ENCODE measurements at places on chromosomes 12 and 14. TPM values are rescaled to one million over a fixed set of nuclear protein-coding genes. Genes with fewer than 3 reads are reported as not detected.

Gene NGB
- not detected for total RNA-seq

Gene DNAH10
- 0.12 TPM for total RNA-seq

Gene KCNC2
- not detected for total RNA-seq

Gene SVOP
- not detected for total RNA-seq

Gene NCAPD2
- 37.4 TPM for total RNA-seq

Gene A2M
- total RNA-seq, result 86.9 TPM

GRCh38 chr14:100832311-100832960 is 6.5 kb downstream of the MEG3 start:
- ATAC-seq, result no peak

DNA sequence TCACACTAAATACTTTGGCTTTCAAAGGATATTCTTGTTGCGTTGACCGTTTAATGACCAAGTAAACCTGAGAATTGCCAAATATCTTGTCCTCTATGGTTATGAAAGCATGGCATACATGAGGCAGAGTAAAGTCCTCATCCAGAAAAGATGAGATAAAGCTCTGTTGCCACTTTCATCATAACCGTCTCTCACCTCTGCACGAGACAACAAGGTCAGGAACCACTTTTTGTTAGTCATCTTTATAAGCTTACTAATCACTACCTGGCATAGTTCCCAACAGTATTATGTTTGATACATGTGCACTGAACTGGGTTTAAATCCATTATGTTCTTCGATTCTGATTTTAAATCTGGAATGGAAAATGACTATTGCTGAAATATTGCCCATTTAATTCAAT is 31.3 kb downstream of the PTPRB start:
- no peak for ATAC-seq

- no peak for ATAC-seq
Measured at GRCh38 chr12:125135906-125136305, 70.7 kb downstream of the AACS start.

DNA sequence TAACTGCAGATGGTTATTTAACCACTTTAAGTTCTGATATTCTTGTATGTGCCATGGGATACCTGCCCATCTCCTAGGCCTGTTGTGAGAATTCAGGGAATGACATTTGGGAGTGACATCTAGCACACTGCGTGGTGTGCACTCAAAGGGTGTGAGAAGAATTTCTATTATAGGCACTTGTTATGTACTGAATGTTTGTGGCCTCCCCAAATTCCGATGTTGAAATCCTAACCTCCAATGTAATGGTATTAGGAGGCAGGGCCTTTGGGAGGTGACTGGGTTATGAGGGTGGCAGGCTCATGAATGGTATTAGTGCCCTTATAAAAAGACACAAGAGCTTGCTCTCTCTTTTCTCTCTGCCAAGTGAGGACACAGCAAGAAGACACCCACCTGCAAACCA is 27.6 kb downstream of the VCPKMT start:
- no peak for ATAC-seq

DNA sequence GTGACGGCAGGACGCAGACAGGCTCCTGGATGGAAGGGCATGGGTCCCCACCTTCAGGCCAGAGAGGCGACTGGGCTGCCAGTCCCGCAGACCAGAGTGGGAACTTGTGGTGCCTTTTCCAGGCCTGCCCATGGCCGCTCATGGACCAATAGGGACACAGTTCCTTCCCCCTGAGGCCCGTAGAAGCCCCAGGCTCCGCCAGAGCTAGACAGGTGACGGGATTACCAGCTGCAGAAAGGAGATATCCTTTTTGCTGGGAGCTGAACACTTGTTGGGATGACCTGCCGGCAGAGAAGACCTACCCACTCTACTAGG is 73.6 kb upstream of the RASSF8 start:
- ATAC-seq, result no peak

- no peak for ATAC-seq
Measured at GRCh38 chr14:36319899-36320199, 588 bp downstream of the MBIP start.

DNA sequence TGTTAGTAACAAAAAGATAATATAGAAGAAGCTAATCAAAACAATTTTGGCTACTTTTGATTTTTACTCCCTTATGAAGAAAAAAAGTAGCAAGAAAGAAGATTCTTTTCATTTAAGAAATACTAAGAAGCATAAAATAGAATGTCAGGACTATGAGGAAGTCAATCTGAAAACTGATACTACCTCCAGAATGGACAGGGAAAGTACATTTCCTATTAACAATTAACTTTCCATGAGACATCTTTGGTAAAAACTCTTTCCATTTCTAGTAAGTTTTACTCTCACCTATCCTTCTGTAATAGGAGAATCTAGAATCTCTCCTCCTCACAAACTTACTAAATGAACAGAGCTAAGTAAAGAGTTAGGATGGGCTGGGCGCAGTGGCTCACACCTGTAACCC is 51.3 kb upstream of the NPFF start:
- ATAC-seq, result no peak

- no peak for ATAC-seq
Measured at GRCh38 chr12:20248646-20249045, 119.7 kb upstream of the PDE3A start.

DNA sequence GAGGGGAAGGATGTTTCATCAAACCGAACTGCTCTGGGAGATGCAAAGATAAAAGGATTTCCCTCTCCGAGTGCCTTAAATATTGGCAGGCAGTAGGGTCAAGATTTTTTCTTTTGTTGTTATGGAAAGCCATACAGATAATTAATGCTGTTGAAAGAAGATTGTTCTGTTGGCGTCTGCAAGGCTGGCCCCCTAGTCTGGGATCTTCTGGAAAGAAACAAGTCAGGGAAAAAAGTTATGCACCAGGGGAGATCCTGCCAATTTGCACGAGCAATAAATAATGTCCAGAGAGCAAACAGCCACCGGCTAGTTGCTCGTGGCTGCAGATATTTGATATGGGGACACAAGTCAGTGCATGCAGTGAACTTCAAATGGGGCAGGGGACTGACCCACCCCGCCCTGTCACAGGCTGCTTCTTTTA is 202.1 kb upstream of the MYL2 start:
- no peak for ATAC-seq

DNA sequence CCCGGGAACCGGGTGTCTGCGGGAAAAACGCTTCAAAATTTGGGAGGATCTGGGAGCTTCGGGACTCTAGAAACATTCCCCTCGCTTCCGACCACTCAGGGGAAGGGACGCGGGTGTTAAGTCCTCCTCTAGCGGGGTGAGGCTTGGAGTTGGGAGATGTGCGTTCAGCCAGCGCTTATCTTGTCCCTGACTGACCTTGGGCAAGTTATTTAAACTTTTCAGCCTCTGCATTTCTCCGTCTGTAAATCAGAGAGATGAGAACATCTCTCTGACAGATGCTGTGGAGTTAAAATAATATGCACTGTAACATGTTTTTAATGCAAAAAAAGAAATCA is 76.9 kb upstream of the ANO4 start:
- no peak for ATAC-seq

DNA sequence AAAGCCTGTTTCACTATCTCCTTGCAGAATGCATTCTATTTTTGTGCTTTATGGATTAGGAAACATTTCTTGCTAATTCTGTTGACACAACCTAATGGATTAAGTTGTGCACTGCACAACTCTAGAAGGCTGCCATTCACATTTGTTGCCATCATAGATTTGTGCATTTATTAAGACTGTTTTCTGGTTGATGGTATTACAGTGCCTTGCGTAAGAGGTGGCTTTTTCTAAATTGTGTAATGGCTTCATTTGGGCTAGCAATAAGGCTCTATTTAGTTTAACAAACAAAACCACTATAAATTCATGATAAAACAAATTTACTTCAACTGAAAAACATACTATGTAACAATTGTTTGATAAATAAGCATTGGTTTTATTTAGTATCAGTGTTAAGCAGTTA is 175.9 kb downstream of the TRHDE start:
- no peak for ATAC-seq

DNA sequence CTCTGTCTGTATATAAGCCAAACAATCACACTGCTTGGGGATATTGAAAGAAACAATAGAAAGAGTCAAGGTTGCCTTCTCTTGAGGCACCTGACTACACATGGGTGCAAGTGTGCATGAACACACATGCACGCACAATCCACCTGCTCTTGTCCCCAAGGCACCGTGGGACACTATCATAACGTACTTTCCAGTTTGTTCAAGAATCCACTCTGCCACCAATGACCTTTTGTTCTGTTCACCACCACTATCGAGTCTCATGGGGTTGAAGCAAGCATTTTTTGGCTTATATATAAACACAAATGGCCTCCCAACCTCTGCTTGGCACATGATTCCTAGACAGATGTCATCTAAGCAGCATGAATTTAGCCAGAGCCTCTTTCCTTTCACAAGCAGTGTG is 365.4 kb downstream of the EMP1 start:
- ATAC-seq, result no peak

All from esophagus mucosa (tissue), 1 donor.